Right renal cortex interstitium (tissue), 3 donors: ENCODE measurements at places on chromosomes 4 and X. TPM values are rescaled to one million over a fixed set of nuclear protein-coding genes. Genes with fewer than 3 reads are reported as not detected.

GRCh38 chr4:99405433-99406115 lies 29.6 kb downstream of the ADH7 start:
- DNase-seq: peak; percentile 74

- no peak for DNase-seq
Measured at GRCh38 chrX:22730542-22730941, 269.2 kb upstream of the DDX53 start.

DNA sequence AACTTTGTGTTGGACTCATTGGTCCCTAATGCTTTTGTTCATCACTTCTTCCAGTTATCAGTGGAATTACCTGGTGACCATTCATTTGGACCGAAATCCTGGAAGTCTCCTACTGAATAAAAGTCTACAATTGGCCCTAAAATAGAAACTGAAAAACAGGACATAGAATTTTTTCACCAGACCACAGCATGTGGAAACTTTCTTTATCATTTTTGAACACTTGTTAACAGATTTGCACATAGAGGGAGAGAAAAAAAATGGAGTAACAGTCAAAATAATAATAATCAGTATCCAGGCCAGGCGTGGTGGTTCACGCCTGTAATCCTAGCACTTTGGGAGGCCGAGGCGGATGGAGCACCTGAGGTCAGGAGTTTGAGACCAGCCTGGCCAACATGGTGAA lies 7.1 kb downstream of the EPGN start:
- no peak for DNase-seq

DNA sequence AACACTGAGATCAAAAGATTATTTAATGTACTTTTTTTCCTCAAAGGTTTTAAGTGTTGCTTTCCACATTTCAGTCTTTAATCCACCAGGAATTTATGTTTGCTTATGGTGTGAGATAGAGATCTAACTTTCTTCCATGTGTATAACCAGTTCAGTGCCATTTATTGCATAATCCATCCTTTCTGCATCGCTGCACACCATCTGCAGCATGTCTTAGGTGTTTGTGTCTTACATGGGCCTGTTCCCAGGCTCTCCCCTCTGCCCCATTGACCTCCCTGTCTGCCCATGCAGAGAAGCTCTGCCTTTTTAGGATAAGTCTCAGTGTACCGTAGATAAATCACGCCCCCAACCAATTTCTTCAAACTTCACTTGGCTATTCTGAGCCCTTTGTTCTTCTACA lies 30.3 kb downstream of the NSDHL start:
- no peak for DNase-seq

GRCh38 chrX:81120936-81121371 lies 80.8 kb downstream of the HMGN5 start:
- DNase-seq: peak; percentile 47

DNA sequence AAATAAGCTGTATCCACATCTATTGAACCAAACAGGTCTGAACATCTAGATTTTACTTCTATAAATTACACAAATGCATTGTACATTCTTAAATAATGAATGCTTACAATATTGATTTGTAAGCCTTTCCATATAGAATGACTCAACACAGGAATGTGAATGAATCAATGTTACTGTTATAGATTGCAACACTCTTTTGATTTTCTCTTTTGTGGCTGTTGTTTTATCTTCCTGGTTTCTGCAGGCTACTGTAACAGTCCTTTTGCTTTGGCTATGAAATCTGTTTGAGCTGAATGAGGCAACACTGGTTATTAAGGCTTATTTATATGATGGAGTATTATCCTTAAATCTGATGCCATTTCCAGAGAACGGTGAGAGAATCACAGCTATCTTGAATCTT lies 49.5 kb downstream of the GPR50 start:
- DNase-seq: no peak

DNA sequence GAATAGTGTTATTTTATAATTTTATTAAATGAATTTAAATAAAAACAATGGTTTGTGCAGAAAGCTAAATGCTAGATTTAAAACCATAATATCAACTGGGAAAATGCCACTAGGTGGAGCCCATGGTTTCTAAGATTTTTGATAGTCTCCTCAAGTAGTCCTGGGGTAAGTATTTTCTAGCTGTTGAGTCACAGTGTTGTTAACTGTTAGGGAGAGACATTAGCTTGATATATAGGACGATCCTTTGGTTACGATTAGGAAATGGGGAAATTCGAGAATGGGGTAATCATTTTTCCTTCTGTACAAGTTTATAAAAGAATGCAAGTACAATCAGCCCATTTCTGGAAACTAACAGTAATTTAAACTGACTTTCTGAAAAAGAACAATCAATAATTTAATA lies 378.4 kb downstream of the ANKRD50 start:
- DNase-seq: peak; percentile 42

DNA sequence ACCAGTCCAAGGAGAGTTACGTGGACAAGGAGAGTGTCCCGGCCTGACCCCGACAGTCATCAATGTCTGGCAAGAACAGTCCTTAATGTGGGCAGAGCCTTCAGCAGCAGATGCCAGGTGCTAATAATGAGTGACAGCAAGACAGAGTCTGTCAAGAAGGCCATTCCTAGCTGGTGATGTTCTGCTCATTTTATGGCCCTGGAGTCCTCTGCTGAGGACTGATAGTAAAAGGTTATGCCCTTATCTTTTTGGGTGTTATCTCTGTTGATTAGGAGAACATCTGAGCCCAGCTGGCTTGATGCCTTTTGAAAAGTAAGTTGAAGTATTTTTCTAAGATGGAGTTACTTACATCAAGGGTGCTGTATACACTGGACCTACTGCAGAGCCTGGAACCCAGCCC lies 67.3 kb downstream of the SLC34A2 start:
- no peak for DNase-seq

GRCh38 chr4:137474711-137475301 lies 57.5 kb downstream of the PCDH18 start:
- DNase-seq: peak; percentile 43

DNA sequence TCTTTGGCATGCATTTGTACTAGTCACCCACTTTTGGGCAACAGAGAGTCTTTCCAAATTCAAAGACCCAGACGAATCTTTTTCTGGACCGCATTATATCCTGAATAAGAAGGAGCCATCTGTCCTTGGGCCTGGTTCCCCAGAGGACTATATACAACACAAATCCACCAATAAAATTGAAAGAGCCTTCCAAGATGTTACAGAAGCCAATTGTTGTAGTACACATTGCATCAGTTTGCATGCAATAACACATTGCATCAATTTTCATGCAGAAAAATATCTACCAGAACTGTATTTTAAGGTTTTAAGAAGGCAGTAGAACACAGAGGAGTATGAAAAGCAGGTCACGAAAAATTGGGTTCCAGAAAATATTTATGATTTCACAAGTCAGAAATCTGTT lies 203.2 kb downstream of the HTR2C start:
- no peak for DNase-seq

DNA sequence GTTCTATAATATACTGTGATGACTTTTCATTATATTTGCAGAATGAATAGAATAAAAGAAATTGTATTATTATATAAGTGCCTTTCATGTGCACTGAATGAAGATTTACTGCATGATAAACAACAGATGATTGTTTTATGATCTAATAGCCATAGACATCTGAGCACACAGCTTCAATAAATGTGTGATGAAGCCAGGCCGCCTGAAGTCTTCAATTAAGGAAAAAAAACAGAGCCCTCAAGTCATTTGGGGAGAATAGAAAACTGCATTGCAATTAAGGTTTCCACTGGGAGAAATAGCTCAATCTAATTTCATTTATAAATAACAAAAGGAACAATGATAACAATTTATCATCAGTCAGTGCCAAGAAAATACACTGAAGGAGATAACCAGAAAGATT lies 955.2 kb downstream of the FSTL5 start:
- DNase-seq: no peak

GRCh38 chr4:155742310-155743015 lies 16.4 kb upstream of the GUCY1B1 start:
- no peak for DNase-seq

DNA sequence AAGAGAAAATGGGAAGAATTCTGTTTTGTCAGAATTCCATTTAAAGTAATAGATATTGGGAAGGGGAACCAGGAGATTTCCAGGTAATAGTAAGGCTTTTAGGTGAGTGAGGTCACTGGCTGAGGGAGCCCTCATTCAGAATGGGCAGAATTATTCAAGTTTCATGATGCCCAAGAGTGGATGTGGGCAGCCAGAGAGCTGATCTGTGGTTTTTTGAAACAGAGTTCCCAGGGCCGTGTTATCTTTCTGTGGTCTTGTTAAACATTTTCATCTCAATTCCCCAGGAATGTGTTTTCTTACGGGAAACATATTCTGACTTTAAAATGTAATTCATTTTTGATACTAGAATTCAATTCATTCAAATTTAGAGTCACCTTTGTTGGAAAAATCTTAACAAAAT lies 182.0 kb upstream of the AADAT start:
- no peak for DNase-seq

GRCh38 chrX:71128915-71129765 lies 10.7 kb downstream of the MED12 start:
- no peak for DNase-seq

DNA sequence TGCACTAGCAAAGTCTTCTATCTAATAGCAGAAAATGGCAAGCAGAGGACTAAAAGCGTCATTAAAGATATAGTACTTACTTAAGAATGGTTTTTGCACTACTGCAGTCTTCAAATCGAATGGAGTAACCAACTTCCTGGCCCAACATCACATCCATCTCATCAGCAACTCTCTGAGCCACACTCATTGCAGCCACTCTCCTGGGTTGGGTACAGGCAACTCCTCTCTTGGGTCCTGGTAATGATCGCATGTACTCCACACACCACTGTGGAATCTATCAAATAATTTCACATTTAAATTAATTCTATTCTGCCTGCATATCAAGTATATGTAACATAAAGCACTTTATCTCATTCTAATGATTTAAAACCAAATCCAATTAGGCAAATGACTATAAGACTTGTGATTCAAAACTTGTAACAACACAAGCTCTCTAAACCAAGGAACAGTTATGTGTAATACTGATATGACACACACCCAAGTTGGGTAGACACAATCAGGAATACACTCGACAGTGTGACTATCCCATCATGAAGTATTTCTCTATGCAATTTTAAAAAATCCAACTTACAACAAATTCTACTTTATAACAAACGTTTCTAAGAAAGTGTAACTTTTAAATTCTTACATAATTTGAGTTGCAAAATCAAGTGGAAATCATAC lies 13.6 kb downstream of the DHX15 start:
- DNase-seq: no peak

DNA sequence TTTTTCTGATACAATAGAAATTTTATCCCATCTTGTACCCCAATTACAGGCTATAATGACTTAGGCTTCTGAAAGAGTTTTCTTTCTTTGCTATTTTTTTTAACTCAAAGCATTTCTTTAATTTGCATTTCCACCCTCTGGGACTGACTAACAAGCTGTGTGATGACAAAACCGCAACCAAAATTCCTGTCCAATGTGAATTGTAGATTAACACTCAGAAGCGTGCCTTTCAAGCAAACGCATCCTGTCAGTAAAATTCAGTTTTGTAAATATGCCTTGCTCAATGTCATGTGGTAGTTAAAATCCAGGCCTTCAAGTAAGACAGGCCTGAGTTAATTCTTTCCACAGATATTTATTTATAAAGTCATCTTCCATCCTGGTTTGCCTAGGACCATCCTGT lies 50.3 kb downstream of the STK32B start:
- DNase-seq: no peak

DNA sequence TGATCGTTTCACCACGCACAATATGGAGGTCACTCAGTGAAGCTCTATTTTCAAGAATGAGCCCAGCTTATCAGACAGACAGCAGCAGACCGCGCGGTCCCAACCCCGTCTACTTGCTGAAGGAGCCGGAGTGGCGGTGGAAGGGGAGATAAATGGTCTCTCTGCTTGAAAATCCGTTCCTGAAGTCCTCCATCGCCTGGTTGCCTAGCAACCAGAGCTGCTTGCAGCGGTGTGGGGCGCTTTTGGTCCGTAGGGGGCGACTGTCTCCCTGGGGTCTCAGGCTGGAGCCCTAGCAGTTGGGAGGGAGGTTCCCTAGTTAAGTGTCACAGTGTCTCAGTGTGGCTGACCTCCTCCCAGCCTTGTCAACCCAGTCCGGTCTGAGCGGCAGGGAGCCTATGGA lies 8.3 kb upstream of the DLG3 start:
- DNase-seq: no peak

GRCh38 chrX:77814210-77814609 lies 28.2 kb upstream of the ATRX start:
- DNase-seq: no peak

GRCh38 chr4:156223985-156224384 lies 270.3 kb upstream of the CTSO start:
- no peak for DNase-seq

DNA sequence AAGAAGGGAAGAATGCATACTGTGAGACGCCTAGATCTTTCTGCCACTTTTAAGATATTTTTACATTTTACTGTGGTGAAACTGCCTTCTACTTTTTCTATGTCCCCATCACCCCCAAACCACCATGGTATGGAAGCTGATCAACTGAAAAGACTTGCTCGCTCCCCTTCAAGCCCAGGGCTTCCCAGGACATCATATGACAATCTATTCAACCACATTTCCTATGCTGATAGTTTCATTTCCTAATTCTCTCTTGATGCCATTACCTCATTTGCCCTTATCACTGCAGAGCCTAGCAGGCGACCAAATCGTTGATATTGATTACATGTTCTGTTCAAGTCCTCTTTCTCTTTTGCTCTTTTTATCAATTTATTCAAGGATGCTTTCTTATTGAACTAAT lies 40.1 kb upstream of the KLHL34 start:
- no peak for DNase-seq

- no peak for DNase-seq
Measured at GRCh38 chrX:10656214-10656613, 35.8 kb upstream of the MID1 start.

GRCh38 chr4:147326591-147326990 lies 154.3 kb upstream of the EDNRA start:
- DNase-seq: no peak

DNA sequence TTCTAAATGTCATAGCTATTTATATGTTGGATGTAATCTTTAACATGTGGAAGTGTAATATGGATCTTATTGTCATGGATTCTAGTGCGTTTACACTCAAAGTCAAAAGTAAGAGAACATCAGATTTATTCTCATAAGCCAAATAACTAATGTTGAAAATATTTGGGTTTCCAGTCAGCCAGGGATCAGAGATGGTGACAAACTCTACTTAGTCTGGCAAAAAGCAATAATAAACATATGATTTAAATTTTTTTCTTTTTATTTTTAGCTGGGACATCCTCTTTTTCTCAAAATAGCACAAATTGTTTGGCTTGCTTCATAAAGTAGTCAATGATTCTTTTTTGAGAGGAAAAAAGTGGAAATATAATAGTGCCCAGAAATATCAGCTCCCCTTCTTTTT lies 392.3 kb downstream of the ARHGAP24 start:
- no peak for DNase-seq

- no peak for DNase-seq
Measured at GRCh38 chrX:40154250-40154852, 56.6 kb upstream of the BCOR start.

- DNase-seq: no peak
Measured at GRCh38 chrX:150779385-150779784, 86.2 kb downstream of the MTMR1 start.

MAD2L1 gene
- 50.0 TPM for polyA plus RNA-seq

DMD gene
- 14.9 TPM for polyA plus RNA-seq

DKK2 gene
- 1.8 TPM for polyA plus RNA-seq

MORF4L2 gene
- polyA plus RNA-seq: 341 TPM

ERAS gene
- polyA plus RNA-seq: not detected

ATP2B3 gene
- polyA plus RNA-seq: 0.14 TPM

PLAC1 gene
- polyA plus RNA-seq: 7.2 TPM

ALG13 gene
- polyA plus RNA-seq: 47.1 TPM

SLIT2 gene
- polyA plus RNA-seq: 54.0 TPM

WDFY3 gene
- 53.5 TPM for polyA plus RNA-seq

SSX4 gene
- polyA plus RNA-seq: not detected

CCDC120 gene
- polyA plus RNA-seq: 8.7 TPM

ALAS2 gene
- polyA plus RNA-seq: 17.4 TPM

CLDN2 gene
- polyA plus RNA-seq: 58.8 TPM

FGFBP1 gene
- polyA plus RNA-seq: not detected
